Progenitor cell of endocrine pancreas (in vitro differentiated cells): ENCODE measurements at places on chromosomes 2 and 18.
A peak's percentile ranks its signal among the peaks of the same experiment; 100 is the strongest.

- DNase-seq: peak; percentile 36
Measured at GRCh38 chr2:207768168-207768865, 1.4 kb downstream of the FZD5 start.

DNA sequence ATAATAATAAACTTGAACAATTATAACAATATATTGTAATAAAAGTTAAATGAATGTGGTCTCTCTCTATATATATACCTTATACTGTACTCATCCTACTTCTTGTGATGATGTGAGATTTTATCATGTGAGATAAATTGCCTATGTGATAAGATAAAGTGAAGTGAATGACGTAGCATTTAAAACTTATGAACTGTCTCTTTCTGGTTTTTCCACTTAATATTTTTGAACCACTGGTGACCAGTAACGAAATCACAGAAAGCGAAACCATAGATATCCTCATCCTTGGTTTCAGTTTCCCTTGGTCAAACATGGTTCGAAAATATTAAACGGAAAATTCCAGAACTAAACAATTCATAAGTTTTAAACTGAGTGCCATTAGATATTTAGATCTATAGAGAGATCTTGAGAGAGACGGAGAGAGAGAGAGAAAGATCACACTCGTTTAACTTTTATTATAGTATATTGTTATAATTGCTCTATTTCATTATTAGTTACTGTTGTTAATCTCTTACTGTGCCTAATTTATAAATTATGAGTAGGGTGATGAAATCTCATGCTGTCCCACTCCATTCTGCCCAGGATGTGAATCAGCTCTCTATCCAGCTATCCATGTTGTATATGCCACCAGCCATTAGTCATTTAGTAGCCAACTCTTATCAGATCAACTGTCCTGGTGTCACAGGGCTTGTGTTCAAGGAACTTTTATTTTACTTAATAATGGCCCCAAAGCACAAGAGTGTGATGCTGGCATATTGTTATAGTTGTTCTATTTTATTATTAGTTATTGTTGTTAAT lies 156.8 kb downstream of the THADA start:
- DNase-seq: no peak

DNA sequence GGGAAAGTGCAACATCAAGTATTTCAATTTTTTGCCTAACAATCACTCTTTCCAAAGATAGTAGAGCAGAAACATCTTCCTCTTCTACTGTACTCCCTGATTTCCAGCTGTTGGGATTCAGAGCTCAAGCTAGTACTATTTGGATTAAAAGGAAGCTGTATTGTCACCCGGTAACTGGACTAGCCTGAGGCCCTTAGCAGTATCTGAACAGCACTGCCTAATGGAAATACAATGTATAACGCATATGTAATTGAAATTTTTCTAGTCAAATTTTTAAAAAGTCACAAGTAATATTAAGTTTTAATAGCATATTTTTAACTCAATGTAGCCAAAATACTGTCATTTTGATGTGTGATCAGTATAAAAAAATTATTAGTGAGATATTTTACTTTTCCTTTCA lies 86.2 kb downstream of the COX7A2L start:
- no peak for DNase-seq

- no peak for DNase-seq
Measured at GRCh38 chr2:53018825-53019425, 748.7 kb upstream of the CHAC2 start.

- no peak for DNase-seq
Measured at GRCh38 chr2:117679952-117680351, 134.5 kb upstream of the DDX18 start.
